ENCODE measurements at places on chromosomes 16 and 17.

DNA sequence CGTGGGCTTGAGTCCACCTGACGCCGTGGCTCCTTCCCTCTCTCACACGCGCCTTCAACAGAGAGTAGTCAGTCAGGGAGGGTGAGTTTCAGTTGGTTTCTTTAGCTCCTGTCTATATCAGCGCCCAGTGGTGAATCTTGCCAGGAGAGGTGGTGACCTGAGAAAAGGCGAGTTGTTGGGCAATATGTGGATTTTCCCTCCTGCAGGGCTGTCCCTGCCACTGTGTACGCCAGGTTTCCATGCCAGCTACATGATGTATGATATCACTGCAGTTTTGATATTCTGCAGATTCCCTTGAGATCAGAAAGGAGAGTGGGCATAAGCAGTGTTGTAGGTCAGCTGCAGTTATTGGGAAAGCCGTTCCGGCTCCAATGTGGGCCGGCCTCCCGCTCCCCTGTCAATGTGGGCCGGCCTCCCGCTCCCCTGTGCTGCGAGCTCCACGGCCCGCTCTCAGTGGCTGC lies 31.4 kb downstream of the BANP start:
- no peak for DNase-seq

DNA sequence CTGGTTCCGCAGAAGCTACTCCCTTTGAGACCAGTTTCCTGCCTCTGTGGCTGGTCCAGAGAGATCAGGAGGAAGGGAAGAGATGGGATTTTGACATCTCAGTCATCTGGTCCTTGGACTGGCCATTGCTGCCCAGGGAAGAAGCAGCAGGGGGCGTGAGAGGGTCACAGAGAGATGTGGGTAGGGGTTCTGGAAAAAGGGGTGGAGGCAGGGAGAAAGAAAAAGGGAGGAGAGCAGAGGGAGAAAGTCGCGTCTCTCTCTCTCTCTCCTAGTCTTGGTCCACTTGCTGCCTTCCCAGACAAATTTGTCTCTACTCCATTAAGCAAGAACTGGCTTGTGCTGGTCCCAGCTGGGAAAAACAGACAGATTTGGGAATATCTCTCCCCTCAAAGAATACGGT lies 4.4 kb downstream of the SHBG start:
- DNase-seq: peak; percentile 21

DNA sequence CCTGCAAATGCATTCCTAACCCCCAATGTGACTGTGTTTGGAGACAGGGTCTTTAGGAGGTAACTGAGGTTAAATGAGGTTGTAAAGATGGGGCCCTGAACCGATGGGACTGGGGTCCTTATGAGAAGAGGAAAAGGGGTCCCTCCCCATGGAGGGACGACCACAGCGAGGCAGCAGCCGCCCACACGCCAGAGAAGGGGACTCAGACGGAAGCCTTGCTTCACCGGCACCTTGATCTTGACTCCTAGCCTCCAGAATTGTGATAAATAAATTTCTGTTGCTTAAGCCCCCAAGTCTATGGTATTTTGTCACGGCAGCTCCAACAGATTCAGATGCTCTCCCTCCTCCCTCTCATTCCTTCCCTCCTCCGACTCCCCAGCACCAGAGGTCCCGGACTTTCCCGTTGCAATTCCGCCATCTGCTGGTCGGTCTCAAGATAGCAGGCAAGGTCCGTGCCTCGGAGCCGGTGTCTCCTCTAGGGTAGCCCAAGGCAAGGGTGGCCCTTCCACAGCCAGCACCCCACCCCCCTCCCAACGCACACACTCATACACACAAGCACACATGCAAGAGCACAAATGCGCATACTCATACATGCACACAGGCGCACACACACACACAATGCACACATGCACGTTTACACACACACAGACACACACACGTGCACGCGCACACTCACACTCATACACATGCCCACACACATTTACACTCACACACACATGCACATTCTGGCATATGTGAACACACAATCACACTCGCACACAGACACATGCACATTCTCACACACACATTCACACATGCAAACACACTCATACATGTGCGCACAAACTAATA lies 23.1 kb upstream of the C16orf78 start:
- peak; percentile 70 for DNase-seq

DNA sequence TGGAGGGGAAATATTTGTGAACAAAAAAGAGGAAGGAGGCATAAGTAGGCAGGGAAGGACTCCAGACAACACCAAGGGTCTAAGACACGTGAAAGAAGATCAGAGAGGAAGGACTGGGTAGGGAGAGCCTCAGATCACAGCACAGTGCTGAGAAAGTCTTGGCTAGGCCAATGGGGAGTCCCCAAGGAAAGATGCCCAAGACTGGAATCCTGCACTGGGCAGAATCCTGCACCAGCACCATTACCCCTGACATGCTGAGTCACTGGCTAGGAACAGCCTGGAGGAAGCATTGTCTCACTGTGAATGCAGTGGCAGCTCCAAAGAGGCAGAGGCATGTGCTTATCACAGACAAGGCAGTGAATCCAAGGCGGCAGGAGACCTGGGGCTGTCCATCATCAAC lies 19.2 kb downstream of the CLEC19A start:
- DNase-seq: no peak

DNA sequence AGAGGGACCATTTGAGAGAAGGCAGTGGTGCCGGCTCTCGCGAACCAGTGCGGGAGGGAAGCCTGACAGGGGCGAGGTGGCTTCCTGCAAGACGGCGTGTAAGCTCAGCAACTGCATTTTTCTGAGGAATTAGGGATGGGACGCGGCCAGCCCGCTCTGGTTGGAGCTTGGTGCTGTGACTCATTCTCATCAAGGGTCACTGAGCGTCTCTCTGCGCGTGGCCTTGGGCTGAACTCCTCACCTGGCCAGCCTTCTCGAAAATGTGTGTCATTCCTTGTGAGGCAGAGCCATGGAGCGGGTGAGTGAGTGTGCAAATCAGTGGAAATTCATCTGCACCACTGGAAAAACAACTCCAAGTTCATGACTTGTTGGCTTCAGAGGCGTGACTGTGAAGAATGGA lies 52.8 kb downstream of the NTN1 start:
- no peak for DNase-seq

- DNase-seq: no peak
Measured at GRCh38 chr17:16282522-16282921, 65.5 kb downstream of the PIGL start.

DNA sequence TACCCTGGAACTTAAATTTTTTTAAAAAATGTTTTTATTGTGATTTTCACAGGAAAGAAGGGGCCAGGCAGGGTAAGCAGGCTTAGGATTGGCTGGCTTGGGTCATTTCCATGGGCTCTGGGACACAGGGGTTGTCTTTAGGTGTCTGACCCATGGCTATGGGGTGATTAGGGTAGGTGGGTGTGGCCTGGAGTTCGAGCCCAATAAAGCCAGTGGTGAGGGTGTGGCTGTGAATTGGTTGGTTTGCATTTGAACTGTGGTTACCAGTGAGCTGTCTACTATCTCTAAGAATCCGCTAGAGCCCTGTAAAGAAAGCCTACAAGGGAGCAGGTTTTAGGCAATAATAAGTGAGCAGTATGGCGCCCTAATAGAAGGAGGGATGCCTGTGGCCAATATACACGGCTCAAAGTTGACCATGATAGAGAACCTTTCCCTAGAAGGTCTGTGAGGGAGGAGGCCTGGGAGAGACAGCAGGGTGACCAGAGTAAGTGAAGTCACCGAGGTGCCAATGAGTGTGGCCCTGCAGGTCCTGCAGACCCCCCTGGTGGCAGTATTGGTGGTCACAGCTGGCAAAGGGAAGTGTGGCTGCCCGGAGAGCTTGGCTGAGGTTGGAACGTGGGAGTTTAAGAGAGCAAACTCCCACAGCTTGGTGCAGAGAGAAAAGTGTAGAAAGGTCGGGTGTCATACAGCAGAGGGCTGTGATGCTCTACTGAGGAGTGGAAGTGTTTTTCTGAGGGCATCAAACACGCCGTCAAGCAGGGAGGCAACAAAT lies 454.0 kb downstream of the WWOX start:
- no peak for DNase-seq

GRCh38 chr16:67761924-67762323 lies 42.8 kb upstream of the GFOD2 start:
- DNase-seq: no peak

DNA sequence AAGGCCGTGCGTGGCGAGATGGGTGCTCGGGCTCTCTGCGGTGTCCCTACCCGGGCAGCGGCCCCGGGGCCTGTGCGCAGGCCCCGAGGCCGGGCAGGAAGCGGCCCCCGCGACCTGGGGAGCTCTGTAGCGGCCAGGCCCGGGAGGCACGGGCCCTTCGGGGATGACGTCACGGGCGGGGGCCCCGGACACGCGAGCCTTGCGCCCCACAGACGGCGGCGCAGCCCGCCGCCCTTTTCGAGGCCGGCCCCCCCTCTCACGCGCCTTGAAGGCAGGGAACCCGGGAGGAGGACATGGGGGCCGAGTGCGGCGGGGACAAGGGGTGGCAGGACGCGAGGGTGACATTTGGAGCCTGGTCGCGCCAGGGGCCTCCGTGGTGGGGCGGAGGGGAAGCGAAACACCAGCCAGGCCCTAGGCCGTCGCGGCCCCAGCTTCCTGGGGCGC lies 1.1 kb downstream of the RAI1 start:
- DNase-seq: peak; percentile 63

DNA sequence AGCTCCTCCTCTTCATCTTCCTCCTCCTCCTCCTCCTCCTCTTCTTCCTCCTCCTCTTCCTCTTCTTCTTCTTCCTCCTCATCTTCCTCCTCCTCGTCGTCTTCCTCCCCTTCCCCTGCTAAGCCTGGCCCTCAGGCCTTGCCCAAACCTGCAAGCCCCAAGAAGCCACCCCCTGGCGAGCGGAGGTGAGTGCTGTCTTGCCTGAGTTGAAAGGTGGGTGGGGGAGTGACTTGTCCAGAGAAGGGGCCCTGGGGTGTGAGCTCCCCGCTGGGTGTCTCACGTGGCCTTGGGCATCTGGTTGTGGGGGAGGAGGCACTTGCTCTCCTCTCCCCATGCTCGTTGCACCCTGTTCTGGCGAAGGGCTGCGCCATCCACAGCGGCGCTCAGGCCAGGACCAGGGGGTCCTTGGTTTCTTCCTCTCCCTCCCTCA lies 8.0 kb downstream of the ELOB start:
- no peak for DNase-seq
